Stimulated activated memory B cell treated with anti-CD40 and anti-IgM and Interleukin-4, amounts not matched to agents 10 μg/mL and 1 μg/mL and 100 μg/mL, for 72 hours (primary cell): ENCODE measurements at places on chromosomes 16 and 17.
A peak's percentile ranks its signal among the peaks of the same experiment; 100 is the strongest.

- ATAC-seq = no peak
Measured at GRCh38 chr16:20628213-20628612, 52.0 kb upstream of the ACSM2B start.

GRCh38 chr16:47949276-47949675 lies 206.5 kb downstream of the ABCC12 start:
- no peak for ATAC-seq

GRCh38 chr16:50269061-50269705 lies 2.8 kb downstream of the ADCY7 start:
- no peak for ATAC-seq

- ATAC-seq = no peak
Measured at GRCh38 chr16:71954180-71954579, 46.0 kb downstream of the PKD1L3 start.

- no peak for ATAC-seq
Measured at GRCh38 chr17:66715745-66716156, 119.2 kb upstream of the CACNG5 start.

DNA sequence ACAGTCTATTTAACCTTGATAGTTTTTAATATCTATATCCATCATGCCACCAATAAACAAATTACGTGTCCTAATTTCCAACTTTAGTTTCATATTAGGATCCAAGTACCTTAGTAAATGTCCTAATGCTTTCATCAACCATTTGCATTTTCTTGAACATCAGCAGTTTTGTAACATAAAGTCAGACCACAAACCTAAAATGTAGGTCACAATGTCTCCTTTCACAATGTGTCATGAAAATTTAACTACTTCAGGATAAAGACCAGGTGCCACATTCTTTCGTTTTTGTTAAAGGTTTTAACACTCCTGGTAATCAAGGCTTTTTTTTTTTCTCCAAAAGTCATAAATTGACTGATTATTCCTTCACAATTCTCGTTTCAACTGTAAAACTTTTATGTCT lies 310.7 kb upstream of the PMFBP1 start:
- no peak for ATAC-seq

GRCh38 chr17:3875317-3875716 lies 17.5 kb downstream of the CAMKK1 start:
- no peak for ATAC-seq

DNA sequence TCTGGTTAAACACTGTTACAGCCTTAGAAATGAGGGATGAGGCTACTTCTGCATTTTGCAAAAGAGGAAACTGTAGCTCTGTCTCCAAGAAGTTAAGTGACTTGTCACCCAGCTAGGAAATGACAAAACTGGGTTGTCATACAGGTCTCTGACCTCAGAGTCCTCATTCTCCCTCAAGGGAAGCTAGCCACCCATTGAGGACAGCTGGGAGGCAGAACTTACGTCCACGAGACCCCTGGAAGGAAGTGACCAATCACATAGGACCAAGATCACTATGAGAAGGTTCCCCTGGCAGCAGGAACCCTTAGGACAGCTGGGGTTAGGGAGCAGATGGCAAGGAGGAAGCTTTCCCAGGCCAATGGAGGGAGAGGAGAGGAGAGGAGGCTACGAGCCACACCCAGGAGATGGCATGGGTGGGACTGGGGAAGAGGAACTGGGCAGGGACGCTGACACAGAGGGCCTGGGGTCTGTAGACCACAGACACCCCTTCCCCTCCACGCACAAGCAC lies 11.2 kb downstream of the METTL22 start:
- ATAC-seq = peak; percentile 41

GRCh38 chr16:69754143-69754468 lies 620 bp downstream of the NOB1 start:
- no peak for ATAC-seq
